Fibroblast of mammary gland (primary cell): ENCODE measurements at places on chromosomes 16 and 17.
A peak's percentile ranks its signal among the peaks of the same experiment; 100 is the strongest.

DNA sequence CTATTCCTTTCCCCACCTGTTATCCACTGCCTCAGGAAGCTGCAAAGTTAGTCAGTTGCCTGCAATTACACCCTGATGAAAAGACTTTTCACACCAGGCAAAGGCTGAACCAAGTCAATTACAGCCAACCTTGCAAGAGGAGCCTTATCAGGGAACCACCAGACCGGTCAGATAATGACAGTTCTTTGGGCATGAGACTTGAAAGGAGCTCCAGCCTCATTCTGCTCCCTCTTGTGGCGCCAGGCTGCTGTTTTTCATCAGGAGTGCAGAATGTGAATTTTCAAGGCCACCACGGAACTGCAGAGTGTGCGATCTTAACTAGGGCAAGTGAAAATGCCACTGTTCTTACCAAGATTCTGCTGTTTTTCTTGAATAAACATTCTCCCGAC, 22.5 kb downstream of the DNAI2 start:
- peak; percentile 53 for DNase-seq

DNA sequence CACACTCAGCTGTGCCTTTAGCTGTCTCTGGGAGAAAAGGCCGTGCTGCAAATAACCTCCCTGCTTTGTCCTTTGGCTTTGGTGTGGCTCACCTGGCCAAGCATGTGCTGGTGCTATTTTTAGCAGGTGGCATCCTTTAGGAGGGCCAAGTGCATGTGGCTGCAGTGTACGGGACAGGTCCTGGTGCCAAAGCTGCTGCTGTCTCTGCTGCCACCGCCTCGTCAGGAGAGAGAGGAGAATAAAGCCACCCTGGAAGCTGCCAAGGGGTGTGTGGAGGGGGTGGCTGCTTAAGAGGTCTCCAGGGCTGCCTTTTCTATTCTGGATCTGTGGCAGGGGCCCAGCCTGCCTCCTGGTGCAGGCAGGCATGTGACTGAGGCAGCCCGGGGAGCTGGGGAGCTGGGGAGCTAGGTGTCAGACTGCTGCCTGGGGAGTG, 6.2 kb downstream of the AKAP1 start:
- DNase-seq, result no peak

GRCh38 chr17:66525338-66525737, 222.9 kb downstream of the PRKCA start:
- DNase-seq, result no peak

DNA sequence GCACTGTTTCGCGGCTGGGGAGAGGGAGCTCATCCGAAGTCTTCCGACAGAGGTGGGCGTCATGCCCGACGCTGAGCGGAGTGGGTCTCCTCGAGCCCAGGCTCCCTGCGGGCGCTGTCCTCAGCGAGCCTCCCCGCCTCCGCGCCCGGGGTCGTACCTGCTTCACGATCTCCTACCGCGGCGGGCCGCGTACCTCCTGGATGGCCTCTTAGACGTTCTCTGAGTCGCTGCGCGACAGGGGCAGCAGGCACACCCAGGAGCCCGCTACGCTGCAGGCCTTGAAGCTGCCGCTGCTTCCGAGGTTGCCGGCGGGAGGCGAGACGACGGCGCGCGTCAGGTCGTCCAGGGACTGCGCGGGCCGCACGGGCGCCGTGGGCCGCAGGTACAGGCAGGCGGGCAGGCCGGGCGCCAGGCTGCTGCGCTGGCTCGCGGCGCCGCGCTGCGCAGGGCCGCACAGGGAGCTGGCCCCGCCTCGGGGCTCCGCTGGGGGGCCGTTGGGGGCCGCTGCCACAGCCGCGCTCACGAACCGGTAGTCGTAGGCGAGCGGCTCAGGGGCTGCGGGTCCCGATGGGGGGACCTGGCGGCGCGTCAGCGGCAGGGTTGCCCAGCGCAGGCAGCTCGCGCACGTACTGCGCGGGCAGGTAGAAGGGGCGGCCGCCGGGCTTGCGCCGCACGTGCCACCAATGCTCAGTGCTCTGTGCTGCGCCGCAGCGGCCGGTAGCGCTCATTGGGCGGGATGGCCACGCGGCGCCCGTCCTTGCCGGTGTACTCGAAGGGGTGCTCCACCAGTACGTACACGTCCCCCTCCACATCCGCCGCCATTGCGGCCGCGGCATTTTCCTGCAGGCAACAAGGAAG, 116.4 kb upstream of the SMURF2 start:
- DNase-seq, result no peak

DNA sequence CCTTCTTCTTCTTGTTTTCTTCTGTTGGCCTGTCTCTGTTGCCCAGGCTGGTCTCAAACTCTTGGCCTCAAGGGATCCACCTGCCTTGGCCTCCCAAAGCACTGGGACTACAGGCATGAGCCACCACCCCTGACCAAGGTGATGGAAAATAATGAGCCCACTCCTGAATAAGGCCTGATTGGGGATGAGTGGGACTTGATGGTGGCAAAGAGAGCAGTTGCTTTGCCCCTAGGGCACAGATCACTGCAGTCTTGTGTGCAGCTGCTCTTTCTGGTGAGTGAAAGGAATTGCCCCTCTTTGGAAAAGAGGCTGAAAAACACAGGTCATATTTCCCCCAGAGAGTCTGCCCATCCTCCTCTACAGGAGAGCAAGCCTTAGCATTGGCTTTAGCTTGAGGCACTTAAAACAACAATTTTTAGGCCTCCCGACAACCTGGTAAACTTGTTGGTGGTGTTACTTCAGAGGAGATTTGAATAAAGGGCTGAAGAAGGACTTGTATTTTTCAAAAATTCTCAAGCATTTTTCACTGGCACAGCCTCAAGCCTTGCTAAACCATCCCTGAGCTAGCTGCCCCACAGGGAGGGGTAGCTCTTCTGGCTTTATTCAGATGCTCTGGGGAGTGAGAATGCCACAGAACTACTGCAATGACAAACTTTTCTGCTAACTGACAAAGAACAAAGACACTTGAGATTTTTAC, 6.1 kb upstream of the PDP2 start:
- peak; percentile 34 for DNase-seq

DNA sequence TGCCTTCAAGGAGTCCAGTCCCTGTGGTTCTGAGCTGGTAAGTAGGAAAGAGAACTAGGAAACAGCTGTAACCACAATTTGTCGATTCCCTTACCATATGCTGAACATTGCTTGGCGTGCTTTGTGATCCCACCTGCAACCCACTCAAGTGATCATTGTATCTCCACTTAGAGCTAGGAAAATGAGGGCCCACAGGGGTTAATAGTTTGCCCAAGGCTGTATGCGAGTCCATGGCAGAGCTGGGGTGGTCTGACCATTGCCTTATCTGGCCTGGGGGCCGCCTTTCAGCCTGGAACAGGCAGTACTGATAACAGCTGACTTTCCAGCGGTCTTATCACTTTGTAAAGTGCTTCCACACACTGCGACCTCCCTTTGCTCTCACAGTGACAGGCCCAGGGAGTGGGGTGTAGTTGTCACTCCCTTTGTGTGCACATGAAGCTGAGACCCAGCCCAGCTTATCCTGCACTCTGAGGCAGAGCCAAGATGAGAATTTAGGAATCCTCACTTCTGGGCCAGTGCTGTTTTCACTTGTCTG, 9.8 kb downstream of the MYL4 start:
- DNase-seq, result no peak

DNA sequence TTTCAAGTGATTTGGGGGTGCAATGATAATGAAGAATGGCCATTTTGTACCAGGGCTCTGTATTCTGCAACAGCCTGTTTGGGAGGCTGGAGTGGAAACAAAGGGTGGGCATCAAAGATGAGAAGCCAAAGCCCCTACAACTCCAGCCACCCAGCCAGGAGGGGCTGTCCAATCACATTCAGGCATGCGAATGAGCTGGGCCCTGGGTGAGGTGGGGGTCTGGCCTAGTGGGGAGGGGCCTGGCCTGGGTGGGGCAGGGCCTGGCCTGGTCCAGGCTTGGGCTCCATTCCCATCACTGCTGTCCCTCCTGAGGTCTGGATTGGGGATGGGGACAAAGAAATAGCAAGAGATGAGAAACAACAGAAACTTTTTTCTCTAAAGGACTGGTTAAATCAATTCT, 6.4 kb downstream of the AOC3 start:
- DNase-seq, result no peak
